SK-N-MC (cell line): ENCODE measurements at places on chromosomes 7 and 10.

GRCh38 chr10:5551531-5552375 lies 27.0 kb downstream of the CALML3 start:
- DNase-seq: no peak

DNA sequence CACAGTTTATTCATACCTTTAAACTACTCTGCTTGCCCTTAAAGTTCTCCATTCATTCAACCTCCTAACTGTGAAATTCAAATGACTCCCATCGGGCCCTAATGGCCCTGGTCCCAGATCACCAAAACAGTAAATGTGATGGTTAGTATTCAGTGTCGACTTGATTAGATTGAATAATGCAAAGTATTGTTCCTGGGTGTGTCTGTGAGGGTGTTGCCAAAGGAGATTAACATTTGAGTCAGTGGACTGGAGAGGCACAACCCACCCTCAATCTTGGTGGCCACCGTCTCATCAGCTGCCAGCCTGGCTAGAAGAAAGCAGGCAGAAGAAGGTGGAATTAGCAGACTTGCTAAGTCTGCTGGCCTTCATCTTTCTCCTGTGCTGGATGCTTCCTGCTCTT lies 80.1 kb upstream of the PLXNA4 start:
- no peak for DNase-seq

- no peak for DNase-seq
Measured at GRCh38 chr7:82347808-82348207, 95.8 kb downstream of the CACNA2D1 start.

GRCh38 chr7:24323961-24324480 lies 40.0 kb downstream of the NPY start:
- DNase-seq: no peak

GRCh38 chr10:126528315-126528835 lies 140.1 kb upstream of the ADAM12 start:
- DNase-seq: no peak

GRCh38 chr7:40859965-40860543 lies 725.2 kb downstream of the SUGCT start:
- DNase-seq: no peak
